AG10803 (cell line): ENCODE measurements at places on chromosomes 7 and 10.

DNA sequence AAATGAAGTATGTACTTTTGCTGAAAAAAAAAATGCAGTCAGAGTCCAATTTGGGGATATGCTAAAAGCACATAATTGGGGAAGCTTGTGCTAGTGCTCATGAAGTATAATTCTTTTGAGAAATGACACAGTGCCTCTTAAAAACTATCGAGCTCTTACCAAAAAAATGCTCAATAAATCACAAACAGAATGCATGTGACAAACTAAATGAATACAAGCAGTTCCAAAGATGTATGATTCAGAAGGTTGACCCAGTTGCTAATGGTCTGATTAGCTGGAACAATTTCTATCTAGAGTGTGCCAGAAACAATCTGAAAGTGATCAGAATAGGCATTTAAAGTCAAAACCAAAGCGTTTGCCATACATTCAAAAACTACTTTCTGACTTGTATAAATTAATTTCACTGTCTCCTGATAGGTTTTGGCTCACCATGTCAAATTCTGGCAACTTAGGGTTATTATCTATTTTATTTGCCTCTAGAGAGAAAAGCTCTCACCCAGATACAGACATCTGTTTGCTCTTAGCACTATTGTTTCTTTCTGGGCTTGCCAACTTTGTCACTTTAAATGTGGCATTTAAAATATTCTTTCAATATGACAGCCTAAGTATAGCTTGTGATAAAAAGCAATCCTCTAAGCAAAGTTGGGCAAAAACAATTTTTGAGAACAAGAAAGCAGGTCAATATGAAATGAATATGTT lies 114.7 kb upstream of the AHR start:
- DNase-seq, result peak; percentile 92

GRCh38 chr10:24920907-24921881 lies 31.2 kb downstream of the PRTFDC1 start:
- DNase-seq, result peak; percentile 94

GRCh38 chr7:77455321-77455720 lies 39.2 kb upstream of the GSAP start:
- DNase-seq, result peak; percentile 92

DNA sequence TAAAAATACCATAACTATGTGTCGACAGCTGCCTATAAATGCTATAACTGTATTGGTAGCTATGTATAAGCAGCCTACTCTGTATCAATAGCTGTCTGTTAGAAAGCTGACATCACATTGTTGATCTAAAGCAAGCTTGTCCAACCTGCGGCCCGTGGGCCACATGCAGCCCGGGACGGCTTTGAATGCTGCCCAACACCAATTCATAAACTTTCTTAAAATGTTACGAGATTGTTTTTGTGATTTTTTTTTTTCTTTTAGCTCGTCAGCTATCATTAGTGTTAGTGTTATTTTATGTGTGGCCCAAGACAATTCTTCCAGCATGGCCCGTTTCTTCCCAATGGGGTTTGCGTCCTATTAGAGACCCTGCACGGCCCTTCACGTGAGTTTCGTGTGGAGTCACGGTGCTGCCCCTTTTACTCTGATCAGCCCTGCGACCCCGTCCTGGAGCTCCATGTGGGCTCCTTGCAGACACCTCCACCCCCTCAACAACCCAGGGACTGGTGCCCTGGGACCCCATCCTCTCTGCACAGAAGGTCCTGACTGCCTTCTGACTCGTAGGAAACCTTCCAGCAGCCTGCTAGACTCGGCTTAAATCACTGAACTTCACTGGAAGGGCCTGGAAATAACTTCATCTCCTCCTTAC lies 4.5 kb upstream of the PRKAR1B start:
- DNase-seq, result no peak

GRCh38 chr10:19699299-19699698 lies 116.9 kb upstream of the PLXDC2 start:
- no peak for DNase-seq

DNA sequence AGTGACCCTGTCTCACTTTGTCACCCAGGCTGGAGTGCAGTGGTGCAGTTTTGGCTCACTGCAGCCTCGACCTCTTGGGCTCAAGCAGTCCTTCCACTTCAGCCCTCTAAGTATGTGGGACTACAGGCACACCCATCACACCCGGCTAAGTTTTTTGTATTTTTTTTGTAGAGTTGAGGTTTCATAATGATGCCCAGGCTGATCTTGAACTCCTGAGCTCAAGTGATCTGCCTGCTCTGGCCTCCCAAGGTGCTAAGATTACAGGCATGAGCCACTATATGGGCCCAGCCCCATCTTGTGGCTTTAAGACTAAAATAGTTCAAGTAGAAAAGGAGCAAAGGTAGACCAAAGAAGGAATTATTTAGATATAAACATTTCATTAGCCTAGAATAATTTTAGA lies 65.5 kb downstream of the MLLT10 start:
- DNase-seq, result no peak

GRCh38 chr7:150980663-150981062 lies 2.5 kb upstream of the KCNH2 start:
- no peak for DNase-seq

GRCh38 chr10:122464250-122464510 lies 2.8 kb downstream of the HTRA1 start:
- DNase-seq, result no peak

GRCh38 chr7:7920481-7920880 lies 48.1 kb upstream of the GLCCI1 start:
- no peak for DNase-seq

DNA sequence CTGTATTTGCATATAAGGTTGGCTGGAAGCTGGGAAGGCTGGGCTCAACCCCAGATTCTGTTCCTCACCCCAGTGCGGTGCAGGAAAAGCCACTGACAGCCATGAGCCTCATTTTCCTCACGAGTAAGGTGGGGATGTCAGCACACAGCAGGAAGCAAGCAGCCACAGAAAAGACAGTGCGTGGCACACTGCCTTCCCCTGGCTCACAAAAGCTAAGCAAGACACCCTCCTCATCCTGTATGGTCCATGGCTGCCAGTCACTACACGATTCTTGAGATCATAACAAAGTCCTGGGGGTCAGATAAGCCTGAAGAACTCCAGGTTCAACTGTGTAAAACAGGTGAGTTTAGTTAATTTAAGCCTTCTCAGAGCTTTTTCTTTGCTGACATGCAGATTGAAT lies 28.9 kb upstream of the DDC start:
- DNase-seq, result no peak

GRCh38 chr10:116710076-116710475 lies 32.3 kb downstream of the HSPA12A start:
- no peak for DNase-seq

- no peak for DNase-seq
These were observed 393.4 kb upstream of the NFE2L3 start for GRCh38 chr7:25758559-25758958.

DNA sequence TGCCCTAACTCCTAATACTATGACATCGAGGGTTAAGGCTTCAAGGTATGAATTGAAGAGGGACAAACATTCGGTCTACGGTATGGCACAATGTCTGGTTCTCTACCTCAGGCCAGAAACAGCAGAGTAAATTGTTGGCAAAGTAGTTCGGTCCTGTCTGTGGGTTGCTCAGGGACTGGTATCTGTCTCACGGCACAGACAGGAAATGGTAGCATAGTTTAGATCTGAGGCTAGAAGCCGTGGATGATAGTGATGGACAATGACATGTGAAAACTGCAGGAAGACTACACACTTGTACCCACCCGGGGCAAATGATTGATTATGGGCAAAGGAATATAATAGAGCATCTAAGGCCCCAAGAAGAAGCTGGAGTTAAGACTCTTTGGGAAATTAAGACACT lies 106.2 kb downstream of the TWIST1 start:
- DNase-seq, result peak; percentile 57

DNA sequence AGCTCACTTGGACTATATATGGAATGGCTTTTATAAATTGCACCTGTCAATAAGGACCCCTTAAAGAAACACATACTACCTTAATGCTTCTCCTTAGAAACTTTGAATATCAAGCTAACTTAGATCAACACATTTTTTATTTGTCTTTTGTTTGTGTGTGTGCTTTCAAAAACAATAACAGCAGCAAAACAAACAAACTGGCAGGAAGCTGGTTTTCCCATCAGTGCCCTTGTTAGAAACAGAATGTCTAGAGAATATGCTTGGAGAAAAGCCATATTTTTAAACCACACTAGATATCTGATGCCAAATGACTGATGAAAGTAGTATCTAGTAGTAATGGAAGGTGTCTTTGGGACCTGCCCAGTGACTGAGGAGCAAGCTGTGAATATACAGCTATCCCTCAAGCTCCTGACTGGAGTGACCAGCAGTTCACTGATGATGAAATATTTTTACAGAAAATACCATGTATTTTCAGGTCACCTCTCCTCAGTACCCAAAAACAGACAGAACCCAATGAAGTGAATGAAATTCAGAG lies 1.0 kb downstream of the PDE1C start:
- no peak for DNase-seq

DNA sequence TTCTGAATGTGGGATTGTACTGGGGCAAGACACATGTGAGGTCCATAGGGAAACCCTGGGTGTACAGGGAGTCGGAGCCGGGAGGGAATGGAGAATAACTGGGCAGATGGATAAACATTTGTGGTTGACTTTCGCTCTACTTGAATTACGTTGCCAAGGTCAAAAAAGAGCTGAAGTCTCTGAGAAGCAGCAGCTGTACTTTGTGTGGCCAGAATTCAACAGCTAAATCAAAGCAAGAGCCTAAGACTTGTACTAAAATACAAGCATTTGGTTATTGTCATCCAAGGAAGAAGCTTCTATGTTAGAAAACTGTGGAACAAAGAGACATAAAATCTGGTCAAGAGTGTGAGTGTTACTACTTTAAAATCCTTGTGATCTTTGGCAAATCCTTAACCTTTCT lies 457.2 kb downstream of the ARL4A start:
- no peak for DNase-seq

DNA sequence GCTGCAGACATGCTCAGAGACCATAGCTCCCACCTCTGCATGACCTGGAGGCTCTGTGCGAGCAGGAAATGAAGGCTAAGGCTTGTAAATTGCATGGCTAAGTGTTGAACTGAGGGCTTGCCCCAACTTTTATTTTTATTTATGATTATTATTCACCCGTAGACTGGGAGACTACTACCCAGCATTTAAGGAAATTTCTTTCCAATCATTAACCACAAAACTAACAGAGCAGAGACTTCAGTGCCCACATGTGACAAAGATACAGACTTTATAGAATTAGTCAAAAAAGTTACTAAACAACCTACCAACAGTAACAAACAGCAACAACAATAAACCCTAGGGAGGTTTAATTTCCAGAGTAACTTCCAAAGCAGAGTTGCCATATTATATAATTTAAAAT lies 39.7 kb downstream of the MCMBP start:
- DNase-seq, result no peak

GRCh38 chr10:35127289-35127891 lies 744 bp downstream of the CREM start:
- DNase-seq, result peak; percentile 70

GRCh38 chr10:49277973-49278372 lies 21.0 kb upstream of the C10orf71 start:
- no peak for DNase-seq

GRCh38 chr7:36127075-36127740 lies 25.8 kb upstream of the EEPD1 start:
- no peak for DNase-seq

DNA sequence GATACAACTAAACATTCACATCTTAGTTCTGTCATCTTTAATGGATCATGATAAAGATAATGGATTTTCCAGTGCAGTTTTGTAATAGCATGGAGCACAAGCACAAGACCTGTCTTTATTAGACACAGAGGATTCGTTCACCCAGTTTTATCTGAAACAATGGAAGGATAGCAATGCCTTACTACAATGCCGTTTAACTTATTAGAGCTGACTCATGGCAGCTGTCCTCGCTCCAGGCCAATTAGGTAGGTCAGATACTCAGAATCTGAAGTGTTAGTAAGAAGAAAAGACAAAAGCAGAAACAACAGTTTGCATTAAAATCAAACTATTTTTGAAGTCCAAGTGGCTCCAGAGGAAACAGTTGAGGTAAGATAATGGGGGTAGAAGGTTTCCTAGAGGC lies 12.8 kb downstream of the OR13A1 start:
- no peak for DNase-seq

GRCh38 chr10:18419945-18420344 lies 231.4 kb downstream of the NSUN6 start:
- DNase-seq, result no peak

DNA sequence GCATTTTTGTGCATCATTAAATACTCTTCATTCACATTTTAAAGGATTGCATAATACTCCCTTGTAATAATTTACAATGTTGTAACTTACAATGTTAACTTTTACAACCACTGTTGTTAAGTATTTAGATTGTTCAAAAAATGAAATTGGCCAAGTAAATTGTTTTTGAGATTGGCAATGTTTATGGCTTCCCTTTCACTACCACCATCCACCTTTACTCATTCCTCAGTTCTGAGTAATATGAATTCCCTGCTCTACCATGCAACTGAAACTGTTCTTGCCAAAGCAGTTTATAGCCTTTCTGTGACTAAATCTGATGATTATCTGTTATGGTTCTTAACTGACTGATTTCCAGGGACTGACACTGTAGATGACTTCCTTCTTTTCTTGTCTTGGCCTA lies 80.5 kb upstream of the TMEM106B start:
- peak; percentile 0 for DNase-seq

- peak; percentile 87 for DNase-seq
These were observed 128.5 kb upstream of the COL1A2 start for GRCh38 chr7:94266238-94266644.

GRCh38 chr7:7351832-7352231 lies 169.5 kb downstream of the C1GALT1 start:
- no peak for DNase-seq

DNA sequence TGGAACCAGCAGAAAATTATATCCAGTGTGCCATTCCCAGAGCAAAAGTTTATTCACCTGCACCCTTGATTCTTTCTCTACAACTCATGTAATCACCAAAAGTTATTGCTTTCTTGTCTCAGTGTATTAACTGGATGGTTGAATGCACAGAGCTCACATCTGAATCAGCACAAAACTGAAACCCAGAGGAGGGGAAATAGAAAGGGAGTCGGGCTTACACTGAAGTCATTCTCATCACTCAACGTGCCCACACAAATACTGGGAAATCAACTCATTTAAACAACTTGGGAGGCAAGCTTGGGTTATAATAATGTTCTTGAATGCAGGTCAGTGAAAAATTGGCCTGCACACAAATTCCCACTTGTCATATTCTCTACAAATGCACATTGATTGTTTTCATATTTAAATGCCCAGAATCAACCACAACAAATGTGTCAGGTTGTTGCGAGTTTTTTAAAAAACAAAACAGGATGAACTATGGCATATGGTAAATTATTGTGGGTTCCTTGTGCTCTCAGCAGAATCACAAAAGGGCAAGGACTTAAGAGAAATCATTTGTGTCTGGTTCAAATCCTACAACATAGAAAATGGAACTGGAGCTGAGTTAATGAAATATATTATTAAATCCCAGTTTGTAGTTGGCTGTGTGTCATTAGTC lies 125.9 kb upstream of the NOBOX start:
- DNase-seq, result no peak

GRCh38 chr7:101744588-101744987 lies 72.8 kb upstream of the CUX1 start:
- DNase-seq, result no peak

- DNase-seq, result no peak
These were observed 63.2 kb downstream of the GPR37 start for GRCh38 chr7:124702385-124702784.
